ENCODE measurements at places on chromosomes 5 and 9.

GRCh38 chr9:136438548-136439480, 831 bp downstream of the INPP5E start:
- no peak for DNase-seq

- peak; percentile 40 for DNase-seq
Measured at GRCh38 chr9:33466565-33467495, 6.9 kb downstream of the NOL6 start.

DNA sequence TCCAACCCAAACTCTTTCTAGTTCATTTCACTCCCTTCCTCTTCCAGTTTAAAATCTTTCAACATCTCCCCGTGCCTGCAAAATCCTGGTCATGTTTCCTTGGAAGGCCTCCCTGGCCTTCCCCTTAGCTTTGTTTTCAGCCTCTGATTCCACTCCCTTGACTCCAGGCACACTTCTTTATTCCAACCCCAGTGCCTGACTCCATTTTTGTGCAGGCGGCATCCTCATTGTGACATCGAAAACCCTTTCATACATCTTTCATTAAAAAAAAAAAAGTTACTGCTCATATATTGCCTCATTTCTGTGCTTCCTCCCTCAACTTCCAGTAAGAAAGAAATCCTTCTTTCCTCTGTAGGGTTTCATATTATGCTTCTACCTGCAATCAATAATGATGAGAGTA, 7.1 kb upstream of the TNFSF8 start:
- DNase-seq, result no peak

DNA sequence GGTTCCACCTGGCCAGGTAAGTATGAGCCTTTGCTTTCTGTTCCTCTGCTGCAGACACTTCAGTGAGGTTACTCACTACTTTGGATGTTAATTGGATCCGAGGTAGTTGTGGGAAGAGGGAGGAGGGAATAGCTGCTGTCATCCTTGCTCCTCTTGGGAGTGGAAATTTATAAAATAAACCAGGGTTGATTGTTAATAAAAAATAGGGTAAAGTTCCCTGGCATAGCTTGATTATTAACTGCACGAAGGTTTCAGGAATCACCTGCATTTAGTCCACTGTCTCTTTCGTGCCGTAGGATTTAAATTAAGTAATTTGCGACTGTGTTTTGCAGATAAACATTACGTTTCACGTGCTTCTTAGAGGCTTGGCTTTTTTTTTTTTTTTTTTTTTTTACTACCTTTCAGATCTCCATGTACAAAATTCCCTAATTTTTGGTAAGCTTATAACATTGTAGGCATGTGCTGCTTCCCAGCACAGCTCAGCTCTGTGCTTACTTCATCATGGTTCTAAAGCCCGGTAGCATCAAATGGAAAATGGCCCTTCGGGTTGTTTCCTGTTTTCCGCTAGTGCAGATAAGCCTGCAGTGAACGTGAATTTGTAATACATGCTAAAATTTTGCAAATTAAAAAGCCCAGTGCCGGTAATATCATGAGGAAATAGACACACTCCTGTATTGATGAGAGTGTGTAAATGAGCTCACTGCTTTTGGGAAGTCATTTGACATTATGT, 26.9 kb upstream of the LTC4S start:
- no peak for DNase-seq

GRCh38 chr5:440401-441201, 2.4 kb upstream of the EXOC3 start:
- no peak for DNase-seq

DNA sequence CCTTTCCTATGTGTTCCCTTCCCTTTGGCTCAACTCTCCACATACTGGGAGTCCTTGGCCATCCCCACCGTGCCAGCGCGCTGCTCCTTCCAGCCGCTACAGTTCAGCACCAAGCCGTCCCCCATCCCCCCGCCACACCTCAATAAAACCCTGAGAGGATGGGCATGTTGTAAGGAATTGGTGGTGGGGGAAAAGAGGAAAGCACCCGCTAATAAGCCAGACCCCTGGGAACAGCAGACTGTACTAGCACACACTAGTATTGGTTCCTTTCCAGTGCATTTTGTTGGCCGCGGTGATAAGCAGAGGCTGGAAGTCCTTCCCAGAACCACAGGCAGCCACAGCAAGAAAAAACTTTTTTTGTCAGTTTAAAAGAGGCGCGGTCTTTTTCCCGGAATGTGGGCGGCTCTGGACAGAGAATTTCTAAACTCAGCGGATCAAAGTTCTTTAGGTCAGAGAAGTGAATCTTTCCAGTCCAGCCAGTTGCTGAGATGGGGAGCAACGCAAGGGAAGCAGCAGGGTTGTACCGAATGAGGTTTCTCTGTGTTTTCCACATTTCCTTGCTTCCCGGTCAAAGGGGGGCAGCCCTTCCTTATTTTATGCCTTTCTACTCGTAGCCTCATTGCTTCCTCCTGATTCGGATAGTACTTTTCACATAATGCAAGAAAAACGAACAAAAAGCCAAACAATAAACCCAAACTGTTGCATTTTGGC, 2.1 kb downstream of the CHSY3 start:
- peak; percentile 19 for DNase-seq

GRCh38 chr9:121075251-121076036, 689 bp downstream of the CNTRL start:
- DNase-seq, result no peak

DNA sequence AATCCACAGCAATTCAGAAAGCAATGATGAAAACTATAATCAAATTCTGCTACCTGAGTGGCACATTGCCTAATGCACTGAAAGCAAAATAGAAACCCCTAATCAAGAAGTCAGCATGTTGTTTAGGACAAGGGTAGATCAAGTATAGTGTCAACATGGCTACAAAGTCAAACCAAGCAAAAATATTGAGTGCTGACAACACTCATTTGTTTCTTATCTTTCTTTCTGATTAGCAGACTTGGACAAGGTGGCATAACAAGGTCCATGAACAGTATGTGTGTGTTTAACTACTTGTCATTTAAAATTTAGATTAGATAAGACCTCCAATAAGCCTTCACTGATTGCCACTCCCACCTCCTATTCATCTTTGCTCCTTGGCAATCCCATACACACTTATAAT, 332.4 kb downstream of the KIAA0825 start:
- no peak for DNase-seq

- DNase-seq, result no peak
Measured at GRCh38 chr5:133618141-133618540, 5.8 kb upstream of the FSTL4 start.

GRCh38 chr9:1303932-1304331, 253.8 kb downstream of the DMRT2 start:
- DNase-seq, result no peak
